ENCODE measurements at places on chromosomes 6 and 20. TPM values are rescaled to one million over a fixed set of nuclear protein-coding genes. Genes with fewer than 3 reads are reported as not detected.

The GPSM3 gene
- total RNA-seq, result 2.0 TPM

The SAMD3 gene
- not detected for total RNA-seq

The TMEM151B gene
- 0.18 TPM for total RNA-seq

The UBE2J1 gene
- 30.5 TPM for total RNA-seq

The COL9A1 gene
- not detected for total RNA-seq

The SLCO4A1 gene
- 167 TPM for total RNA-seq

The C6orf15 gene
- total RNA-seq, result not detected

The DDX43 gene
- total RNA-seq, result 24.9 TPM

The AGER gene
- 3.7 TPM for total RNA-seq
